ENCODE measurements at places on chromosomes 5 and 9.

- no peak for DNase-seq
These were observed 8.3 kb upstream of the CCNO start for GRCh38 chr5:55241746-55242145.

DNA sequence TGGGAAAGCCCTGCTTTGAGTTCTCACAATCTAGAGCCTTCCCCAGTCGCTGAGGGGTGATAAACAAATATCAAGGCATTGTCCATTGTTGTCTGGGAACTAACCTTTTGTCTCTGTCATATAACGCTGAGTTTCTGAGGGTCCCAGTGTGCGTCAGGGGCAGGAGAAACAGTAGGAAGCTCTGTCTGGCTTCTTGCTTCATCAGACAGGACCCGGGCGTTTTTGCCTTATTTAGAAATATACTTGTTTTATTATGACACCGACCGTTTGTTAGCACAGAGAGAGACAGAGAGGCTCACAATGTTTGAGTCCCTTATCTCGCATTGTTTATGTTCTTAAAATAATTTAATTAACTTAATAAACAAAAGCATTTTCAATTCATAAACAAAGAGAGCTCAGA lies 204.9 kb upstream of the GAS1 start:
- no peak for DNase-seq

DNA sequence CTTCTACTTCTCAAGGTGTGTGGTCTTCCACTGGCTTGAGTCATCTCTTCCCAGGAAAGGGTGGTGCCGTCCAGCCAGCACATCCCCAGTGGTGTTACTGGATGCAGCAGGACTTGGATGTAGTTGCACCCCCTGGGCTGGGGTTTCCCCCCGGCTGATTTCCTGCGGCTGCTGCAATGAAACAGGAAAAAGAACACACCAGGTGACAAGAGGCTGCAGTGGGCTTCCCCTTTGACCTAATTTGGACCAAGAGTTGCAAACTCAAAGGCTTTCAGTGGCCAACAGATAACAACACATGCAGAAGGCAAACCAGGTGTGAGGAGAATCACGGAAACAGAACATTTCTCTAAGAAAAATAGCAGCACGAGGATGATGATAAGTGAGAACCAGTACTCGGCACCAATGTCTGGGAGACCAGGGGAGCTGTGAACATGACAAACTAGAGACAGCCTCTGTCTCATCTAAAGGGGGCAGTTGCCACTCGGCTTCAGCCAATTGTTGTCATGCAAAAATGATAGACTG lies 83.7 kb downstream of the PDE6A start:
- peak; percentile 27 for DNase-seq

DNA sequence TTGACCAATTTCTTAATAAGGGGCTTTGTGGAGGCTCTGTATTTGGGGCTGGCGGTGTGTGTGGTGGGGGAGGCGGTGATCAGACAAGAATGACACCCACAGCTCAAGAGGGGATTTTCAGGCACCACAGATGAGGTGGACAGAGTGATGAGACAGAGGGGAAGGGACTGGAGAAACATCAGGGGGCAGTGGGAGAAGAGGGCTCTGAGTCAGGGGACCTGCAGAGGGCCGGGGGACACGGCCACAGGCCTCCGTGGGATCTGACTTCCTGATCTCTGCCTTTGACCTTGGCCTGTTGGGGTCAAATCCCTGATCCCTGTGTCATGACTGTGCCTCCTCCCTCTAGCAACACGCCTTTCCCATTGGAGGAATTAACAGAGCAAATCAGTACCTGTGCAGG lies 197.7 kb downstream of the C9orf50 start:
- DNase-seq, result no peak

- no peak for DNase-seq
These were observed 126.6 kb upstream of the TUSC1 start for GRCh38 chr9:25804856-25805255.

GRCh38 chr9:79193001-79193400 lies 378.8 kb upstream of the TLE4 start:
- peak; percentile 44 for DNase-seq

- DNase-seq, result no peak
These were observed 148.1 kb downstream of the EBF1 start for GRCh38 chr5:158951436-158952247.

Data from astrocyte of the cerebellum (primary cell).